ENCODE measurements at places on chromosomes 12 and 14. TPM values are rescaled to one million over a fixed set of nuclear protein-coding genes. Genes with fewer than 3 reads are reported as not detected.

The TSPAN19 gene
- not detected for total RNA-seq

DNA sequence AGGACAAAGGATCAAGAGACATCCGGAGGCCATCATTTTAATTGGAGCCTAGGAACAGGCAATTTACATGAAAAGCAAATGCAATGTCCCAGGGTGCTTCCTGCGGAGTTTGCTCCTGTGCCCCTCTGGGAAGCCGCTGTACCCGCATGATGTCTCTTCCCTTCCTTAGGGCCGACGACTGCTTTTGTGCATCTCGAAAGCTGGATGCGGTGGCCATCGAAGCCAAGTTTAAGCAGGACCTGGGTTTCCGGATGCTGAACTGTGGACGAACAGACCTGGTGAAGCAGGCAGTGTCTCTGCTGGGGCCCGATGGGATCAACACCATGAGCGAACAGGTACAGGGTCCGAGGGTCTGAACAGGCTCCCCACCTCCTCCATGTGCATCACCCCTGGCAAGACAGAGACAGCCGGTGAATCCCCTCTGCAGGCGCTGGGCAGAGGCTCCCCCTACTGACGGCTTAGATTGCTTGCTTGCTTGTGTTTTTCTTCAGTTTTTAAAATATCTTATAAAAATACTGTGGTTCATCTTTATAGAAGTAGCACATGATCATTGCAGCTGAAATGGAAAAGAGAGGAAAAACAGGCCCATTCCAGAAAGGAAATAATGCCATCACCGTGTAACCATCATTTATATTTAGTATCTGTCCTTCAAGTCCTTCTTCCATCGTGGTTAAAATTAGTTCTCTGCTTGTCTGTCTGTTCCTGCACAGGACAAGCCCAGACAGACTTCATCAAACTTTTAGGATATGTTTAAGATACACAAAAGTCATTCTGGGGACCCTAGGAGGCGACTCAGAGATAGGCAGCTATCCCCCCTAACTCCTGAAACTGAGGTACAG, 75.4 kb upstream of the PWP1 start:
- DNase-seq = no peak

DNA sequence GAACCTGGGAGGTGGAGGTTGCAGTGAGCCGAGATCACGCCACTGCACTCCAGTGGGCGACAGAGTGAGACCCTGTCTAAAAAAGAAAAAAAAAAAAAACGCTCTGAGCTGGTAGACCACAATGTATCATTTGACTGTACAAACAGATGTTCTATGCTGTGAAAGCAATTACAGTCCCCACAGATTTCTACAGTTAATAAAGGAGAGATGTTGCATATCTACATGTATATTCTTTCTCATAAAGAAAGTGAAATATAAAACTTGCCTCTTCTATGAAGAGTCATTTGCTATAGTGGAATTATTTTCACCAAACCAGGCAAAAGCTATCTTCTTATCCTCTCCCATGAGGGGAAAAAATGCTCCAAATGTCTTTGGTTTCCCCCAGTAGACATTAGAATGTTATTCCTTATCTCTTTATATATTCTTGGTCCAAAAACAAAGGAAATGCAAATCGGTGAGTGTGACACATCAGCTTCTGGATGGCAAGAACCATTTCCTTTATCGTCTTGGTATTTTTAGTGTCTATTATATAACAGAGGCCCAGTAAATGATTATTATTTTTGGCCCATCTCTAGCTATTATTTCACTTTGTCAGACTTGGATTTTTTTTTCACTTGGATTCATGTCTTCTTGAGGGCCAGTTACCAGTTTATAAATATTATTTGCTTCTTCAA, 230.4 kb downstream of the SSPN start:
- no peak for DNase-seq

- no peak for DNase-seq
Observed at GRCh38 chr14:24434676-24435075, 4.9 kb downstream of the KHNYN start.
